Caki2 (cell line): ENCODE measurements at places on chromosomes 6 and 20. TPM values are rescaled to one million over a fixed set of nuclear protein-coding genes. Genes with fewer than 3 reads are reported as not detected.

Gene AKAP12
- total RNA-seq, result 31.4 and 34.4 TPM in 2 replicates

Gene ZNF341
- total RNA-seq, result 0.64 and 1.1 TPM in 2 replicates

Gene ZDHHC14
- total RNA-seq, result 5.5 and 9.8 TPM in 2 replicates

Gene MAN1A1
- 0.70 and 1.2 TPM in 2 replicates for total RNA-seq

Gene ADGB
- not detected in 2 replicates for total RNA-seq

Gene KCNK16
- not detected in 2 replicates for total RNA-seq

Gene GMNN
- 121 and 134 TPM in 2 replicates for total RNA-seq

Gene ZNF318
- total RNA-seq, result 1.6 and 4.3 TPM in 2 replicates
